ENCODE measurements at places on chromosomes 4 and X. TPM values are rescaled to one million over a fixed set of nuclear protein-coding genes. Genes with fewer than 3 reads are reported as not detected.

DNA sequence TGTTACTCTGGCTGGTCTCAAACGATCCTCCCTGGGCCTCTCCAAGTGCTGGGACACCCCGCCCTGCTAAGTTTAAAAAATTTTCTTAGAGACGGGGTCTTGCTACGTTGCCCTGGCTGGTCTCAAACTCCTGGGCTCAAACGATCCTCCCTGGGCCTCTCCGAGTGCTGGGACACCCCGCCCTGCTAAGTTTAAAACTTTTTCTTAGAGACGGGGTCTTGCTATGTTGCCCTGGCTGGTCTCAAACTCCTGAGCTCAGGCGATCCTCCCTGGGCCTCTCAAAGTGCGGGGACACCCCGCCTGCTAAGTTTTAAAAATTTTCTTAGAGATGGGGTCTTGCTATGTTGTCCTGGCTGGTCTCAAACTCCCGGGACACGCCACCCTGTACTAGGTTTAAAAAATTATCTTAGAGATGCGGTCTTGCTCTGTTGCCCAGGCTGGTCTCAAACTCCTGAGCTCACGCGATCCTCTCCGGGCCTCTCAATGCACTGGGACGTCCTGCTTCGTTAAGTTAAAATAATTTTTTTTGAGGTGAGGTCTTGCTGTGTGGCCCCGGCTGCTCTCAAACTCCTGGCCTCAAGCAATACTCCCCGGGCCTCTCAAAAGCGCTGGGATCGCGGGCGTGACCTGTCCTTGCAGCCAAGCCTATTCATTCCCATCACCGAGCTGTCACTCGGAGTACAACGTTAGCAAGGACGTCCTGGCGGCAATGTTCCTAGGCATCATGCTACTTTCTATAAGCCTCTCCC is 1.1 kb downstream of the SLC25A6 start:
- peak; percentile 29 for DNase-seq
- peak overlapping the region; percentile 94 for H3K27ac ChIP-seq
- no peaks in the 10 kb centered on the region for H3K27me3 ChIP-seq
- peaks cover 58% of the 10 kb centered on the region for H3K36me3 ChIP-seq
- peak overlapping the region; percentile 91 for H3K4me3 ChIP-seq
- H3K4me1 ChIP-seq, result peaks cover 61% of the 10 kb centered on the region

DNA sequence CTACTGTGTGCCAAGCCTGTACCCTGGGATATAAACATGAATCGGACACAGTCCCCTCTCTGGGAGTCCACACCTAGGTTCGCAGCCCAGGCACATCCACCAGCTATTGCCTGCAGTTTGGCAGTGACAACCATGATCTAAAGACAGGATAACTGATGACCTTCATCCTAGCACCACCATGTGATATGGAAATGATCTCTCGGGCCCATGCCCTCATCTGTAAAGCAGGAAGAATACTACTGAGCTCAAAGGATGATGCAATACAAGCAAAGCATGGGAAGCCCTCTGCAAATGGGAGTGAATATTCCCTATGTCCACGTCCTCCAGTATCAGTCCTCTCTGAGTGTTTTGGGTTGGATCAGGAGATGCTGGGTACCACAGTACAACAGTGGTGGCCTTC is 80.9 kb upstream of the MSX1 start:
- no peak overlapping the region for H3K27ac ChIP-seq
- no peak for DNase-seq
- no peaks in the 10 kb centered on the region for H3K36me3 ChIP-seq

DNA sequence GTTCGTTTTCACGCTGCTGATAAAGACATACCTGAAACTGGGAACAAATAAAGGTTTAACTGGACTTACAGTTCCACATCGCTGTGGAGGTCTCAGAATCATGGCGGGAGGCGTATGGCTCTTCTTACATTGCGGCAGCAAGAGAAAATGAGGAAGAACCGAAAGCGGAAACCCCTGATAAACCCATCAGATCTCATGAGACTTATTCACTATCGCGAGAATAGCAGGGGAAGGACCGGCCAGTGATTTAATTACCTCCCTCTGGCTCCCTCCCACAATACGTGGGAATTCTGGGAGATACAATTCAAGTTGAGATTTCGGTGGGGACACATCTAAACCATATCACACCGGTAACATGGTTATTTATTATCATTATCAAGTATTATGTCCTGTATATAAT is 2204.5 kb downstream of the ARAP2 start:
- no peak overlapping the region for H3K4me3 ChIP-seq
- no peaks in the 10 kb centered on the region for H3K36me3 ChIP-seq
- H3K4me1 ChIP-seq, result no peaks in the 10 kb centered on the region
- no peak for DNase-seq
- no peaks in the 10 kb centered on the region for H3K27me3 ChIP-seq

DNA sequence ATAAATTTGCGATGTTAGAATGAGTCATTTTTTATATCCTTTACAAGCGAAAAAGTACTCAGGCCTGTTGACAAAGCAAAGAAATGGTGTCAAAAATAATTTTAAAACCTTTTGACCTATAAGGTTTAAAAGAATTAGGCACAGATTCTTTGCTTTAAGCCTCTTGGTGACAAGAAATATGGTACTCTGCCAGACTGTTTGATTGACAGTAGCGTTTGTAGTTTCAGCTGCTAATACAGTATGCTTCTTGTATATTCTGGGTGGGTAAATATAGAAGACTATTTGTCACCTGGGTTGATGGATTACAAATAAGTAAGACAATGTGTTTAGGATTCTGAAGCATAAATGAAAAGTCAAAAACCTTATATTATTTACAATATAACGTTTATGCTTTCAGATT is 193.1 kb upstream of the PITX2 start:
- DNase-seq, result no peak
- no peak overlapping the region for H3K27ac ChIP-seq
- H3K36me3 ChIP-seq, result no peaks in the 10 kb centered on the region
- no peak overlapping the region for H3K4me3 ChIP-seq

- H3K4me1 ChIP-seq, result no peaks in the 10 kb centered on the region
- peaks cover 4% of the 10 kb centered on the region for H3K27me3 ChIP-seq
- H3K27ac ChIP-seq, result no peak overlapping the region
- no peak overlapping the region for H3K4me3 ChIP-seq
Measured at GRCh38 chr4:185778307-185778706, 33.7 kb downstream of the SORBS2 start.

DNA sequence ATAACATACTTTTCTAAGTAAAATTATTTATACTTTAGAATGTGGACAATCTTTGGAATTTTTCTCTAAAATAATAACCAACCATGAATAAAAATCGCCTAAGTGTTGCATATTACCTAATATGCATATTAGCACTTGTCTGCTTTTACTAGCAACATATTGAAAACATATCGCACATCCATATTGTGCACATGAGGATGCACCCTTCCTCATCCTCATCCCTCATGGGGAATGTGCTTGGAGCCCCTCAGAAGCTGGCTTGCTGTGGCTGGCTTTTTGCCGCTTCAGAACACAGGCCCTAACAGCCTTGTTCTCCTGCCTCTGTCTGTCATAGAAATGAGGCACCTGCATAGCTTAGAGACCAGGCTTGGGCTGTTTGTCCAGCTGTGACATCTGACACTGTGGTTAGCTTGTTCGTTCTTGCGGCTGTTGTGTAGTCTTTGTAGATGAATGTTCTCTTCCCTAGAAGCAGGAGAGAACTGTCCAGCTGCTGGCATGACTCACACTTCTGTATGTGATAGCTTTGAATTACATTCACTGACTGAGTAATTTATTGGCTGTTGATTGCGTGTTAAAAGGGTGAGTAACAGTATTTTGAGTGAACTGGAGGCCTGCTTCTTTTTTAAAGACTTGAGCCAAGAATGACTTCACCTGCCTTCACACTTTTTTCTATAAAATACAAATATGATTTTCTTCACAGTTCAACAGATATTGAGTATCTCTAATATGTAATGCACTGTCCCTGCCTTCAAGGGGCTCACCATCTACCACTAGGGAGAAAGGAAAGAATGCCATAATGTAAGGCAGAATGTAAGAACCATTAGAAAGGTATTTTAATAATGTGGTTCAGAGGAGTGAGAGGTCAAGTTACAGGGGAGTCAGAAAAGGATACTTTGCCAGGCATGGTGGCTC is 81.9 kb downstream of the HMGB2 start:
- no peak overlapping the region for H3K27ac ChIP-seq
- no peaks in the 10 kb centered on the region for H3K27me3 ChIP-seq
- no peaks in the 10 kb centered on the region for H3K4me1 ChIP-seq

DNA sequence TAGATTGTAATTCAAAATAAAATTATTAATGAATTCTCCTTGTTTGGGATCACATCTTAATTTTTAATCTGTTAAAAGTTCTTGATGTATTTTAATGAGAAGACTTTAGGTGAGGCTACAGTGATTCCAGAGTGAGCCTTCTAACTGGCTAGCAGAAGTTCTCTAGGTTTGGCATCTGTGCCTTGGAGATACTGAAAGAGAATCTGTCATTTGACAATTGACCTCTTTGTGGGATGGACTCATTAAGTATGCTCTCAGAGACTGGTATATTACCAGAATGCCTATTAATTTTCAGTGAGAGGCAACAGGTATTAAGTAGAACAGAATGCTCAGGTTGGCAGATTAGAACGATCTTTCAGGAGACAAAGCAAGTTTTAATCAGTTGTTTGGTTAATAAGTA is 10.2 kb downstream of the CCNG2 start:
- no peaks in the 10 kb centered on the region for H3K27me3 ChIP-seq
- DNase-seq, result no peak
- H3K36me3 ChIP-seq, result peaks cover 69% of the 10 kb centered on the region

Gene ZNF827
- total RNA-seq, result 7.9 TPM

Gene GC
- not detected for total RNA-seq

Gene ADH7
- total RNA-seq, result not detected

Gene USP51
- 0.78 TPM for total RNA-seq

Gene RHOXF2
- total RNA-seq, result not detected

Gene FRMPD3
- not detected for total RNA-seq

All from activated CD4-positive, alpha-beta memory T cell treated with anti-CD3 and anti-CD28 coated beads, Interleukin-2, amount 10 ng/mL, durations not matched to agents 7 days and 5 days (primary cell).